Tibial artery (tissue), 4 donors: ENCODE measurements at places on chromosomes 5 and 9.

- no peak for DNase-seq
Measured at GRCh38 chr5:3512361-3513095, 83.1 kb upstream of the IRX1 start.

DNA sequence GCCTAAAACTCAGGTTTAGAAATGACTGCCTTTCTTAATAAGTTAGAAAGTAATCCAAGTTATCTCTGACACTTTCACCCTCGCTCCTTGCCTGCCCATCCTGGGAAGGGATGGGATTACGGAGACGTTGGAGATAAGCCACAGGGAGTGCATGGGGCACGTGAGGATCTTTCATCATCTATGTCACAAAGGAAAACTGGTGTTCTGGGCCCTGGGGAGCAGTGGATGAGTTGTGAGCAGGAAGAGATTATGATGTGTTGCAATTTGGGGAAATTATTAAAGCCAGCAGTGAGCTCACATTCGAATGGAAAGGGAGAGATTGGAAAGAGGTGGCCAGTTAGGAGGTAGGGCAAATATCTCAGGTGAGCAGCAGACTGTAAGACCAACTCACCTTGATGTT, 12.8 kb downstream of the AFAP1L1 start:
- DNase-seq, result peak; percentile 80

GRCh38 chr5:179599100-179599499, 24.4 kb downstream of the HNRNPH1 start:
- DNase-seq, result no peak

DNA sequence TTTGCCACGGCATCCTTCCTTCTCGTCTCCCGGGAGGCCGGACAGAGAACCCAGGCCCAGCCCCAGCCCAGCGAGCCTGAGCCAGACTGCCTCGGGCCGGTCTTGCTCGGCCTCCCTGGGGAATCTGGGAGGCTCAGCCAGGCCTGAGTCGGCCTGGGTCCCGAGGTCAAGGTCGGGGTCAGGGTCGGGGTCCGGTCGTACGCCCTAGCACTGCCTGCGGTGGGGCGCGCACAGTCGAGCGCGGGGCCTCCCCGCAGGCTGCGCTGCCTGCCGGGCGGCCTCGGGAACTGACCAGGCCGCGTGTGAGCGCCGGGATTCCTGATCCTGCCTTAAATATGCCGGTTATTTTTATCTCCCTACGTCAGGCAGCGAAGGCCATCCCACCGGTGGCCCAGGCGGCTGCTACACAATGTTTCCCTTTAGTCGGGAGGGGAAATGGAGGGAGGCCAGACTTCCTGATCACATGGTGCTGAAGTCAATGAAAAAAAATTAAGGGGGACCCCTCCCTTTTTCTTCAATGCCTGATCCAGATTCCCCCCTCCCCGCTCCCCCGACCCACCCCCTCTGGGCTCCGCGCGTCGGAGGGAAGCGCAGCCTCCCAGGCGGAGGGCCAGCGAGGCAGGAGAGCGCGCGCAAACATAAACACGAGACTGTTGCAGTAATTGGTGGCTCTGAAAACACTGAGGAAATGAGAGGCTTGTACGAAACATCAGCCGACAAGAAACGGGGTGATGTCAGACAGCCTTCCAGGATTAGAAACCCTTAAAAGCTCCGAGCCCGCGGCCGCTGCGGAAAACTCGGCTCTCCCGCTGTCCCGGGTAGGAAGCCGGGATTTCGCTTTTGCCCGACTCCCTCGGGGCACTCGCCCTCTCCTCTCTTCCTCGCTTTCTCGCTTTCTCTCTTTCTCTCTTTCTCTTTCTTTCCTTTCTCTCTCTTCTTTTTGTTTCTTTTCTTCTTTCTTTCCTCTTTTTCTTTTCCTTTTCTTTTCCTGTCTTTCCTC, 148.2 kb upstream of the KLF4 start:
- peak; percentile 97 for DNase-seq

DNA sequence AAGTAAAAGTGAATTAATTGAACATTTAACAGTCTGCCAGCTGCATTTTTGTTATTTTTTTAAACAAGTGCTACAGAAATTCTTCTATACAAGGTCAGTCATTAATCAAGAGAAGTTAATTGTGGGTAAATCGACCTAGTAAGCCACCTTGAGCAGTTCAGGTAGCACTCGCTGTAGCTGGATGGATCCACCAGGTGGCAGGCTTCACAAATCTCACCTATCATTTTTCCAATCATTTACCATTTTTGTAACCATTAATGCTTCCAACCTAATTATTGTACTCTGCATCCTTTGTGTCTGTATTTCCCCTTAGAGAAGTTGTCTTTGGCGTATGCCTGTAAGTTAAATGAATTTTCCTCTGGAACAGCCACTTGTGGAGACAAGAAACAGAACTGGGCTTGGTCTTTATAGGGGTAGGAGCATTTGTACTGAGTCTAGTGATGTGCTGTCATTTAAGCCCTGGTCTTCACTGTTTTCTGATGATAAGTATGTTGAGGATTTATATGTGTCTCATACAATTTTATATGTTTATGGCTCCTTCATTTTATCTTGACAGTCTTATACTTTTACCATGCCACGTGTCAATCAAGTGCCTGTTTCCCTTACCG, 39.5 kb downstream of the CD180 start:
- DNase-seq, result no peak

DNA sequence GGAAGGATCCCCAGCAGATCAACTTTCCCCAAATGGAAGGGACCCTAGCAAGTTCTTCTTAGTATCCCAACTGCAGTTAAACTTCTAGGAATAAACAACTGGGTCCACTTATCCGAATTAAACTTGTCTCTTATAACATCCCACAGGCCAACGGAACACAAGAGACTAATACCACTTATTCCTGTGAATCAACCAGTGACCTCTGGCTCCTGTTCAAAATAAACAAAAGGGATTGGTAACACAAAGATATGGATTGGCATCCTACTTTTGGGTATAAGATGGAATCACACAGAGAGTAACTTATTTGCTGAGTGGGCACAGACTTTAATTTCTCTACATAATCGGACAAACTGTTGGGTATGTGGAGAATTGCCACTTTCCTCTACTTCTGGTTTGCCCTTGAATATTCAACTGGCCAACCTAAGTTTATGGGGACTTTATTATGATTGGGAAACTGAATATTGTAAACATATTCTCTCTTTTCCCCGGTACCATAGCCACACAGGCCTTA, 12.4 kb upstream of the PAIP1 start:
- DNase-seq, result no peak

DNA sequence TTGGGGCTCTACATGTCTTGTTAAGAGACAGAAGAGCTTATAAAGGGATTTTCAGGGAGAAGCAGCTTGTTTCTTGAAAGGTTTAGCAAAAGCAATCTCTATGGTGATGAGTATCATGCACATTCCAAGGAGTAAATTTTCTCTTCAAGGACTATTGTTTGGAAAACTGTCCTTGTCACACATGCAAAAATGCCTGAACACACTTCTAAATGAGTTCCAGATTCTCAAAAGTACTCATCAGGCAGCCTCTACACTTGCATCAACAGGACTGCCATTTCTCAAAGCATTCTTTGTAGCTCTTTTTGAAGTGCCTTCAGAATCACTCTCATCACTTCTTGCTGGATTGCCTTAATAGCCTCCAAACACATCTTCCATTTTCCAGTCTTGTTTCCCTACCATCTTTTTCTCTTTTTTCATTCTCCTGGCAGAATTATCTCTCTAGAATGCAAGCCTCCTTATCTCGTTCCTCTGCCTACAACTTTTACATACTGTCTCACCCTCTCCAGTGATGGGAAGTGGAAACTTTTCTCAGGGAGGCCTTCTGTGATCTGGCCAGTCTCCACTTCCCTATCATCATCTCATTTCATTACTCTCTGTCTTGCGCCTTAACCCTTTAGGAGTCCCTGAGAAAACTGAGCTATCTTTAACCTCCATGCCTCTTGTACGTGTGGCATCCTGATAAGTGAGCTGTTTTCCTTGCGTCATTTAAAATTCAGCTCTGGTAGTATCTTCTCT, 631.5 kb upstream of the TLE4 start:
- no peak for DNase-seq

- DNase-seq, result peak; percentile 40
Measured at GRCh38 chr9:125439434-125440272, 178.0 kb downstream of the GAPVD1 start.

- DNase-seq, result no peak
Measured at GRCh38 chr9:127686461-127687393, 20.1 kb upstream of the CFAP157 start.

- DNase-seq, result no peak
Measured at GRCh38 chr5:55294935-55295334, 12.6 kb downstream of the DHX29 start.

- no peak for DNase-seq
Measured at GRCh38 chr9:112035166-112035826, 138.7 kb downstream of the UGCG start.

- peak; percentile 41 for DNase-seq
Measured at GRCh38 chr5:1781726-1782384, 17.8 kb downstream of the MRPL36 start.

GRCh38 chr9:77212801-77213200, 35.5 kb downstream of the VPS13A start:
- DNase-seq, result no peak

GRCh38 chr9:77714077-77714549, 66.0 kb upstream of the GNA14 start:
- no peak for DNase-seq

DNA sequence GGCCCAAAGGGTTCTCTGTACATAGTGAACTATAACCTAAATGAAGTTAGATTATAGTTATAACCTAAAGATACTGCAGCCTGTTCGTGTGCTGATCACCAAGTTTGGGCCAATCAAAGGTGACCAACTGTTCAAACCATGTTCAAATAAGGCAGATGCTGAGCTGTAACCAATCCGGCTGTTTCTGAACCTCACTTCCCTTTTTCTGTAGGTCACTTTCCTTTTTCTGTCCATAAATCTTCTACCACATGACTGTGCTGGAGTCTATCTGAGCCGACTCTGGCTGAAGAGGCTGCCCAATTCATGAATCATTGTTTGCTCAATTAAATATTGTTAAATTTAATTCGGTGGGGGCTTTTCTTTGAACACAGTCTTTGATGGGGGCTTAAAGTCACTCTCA, 1920.2 kb downstream of the MAT2B start:
- DNase-seq, result no peak

- peak; percentile 78 for DNase-seq
Measured at GRCh38 chr5:112921026-112921832, 798 bp downstream of the REEP5 start.

- no peak for DNase-seq
Measured at GRCh38 chr9:84419031-84419602, 78.6 kb upstream of the SLC28A3 start.

GRCh38 chr5:145509336-145510136, 325.6 kb downstream of the PRELID2 start:
- no peak for DNase-seq

- no peak for DNase-seq
Measured at GRCh38 chr5:132070460-132071337, 2.9 kb upstream of the CSF2 start.

DNA sequence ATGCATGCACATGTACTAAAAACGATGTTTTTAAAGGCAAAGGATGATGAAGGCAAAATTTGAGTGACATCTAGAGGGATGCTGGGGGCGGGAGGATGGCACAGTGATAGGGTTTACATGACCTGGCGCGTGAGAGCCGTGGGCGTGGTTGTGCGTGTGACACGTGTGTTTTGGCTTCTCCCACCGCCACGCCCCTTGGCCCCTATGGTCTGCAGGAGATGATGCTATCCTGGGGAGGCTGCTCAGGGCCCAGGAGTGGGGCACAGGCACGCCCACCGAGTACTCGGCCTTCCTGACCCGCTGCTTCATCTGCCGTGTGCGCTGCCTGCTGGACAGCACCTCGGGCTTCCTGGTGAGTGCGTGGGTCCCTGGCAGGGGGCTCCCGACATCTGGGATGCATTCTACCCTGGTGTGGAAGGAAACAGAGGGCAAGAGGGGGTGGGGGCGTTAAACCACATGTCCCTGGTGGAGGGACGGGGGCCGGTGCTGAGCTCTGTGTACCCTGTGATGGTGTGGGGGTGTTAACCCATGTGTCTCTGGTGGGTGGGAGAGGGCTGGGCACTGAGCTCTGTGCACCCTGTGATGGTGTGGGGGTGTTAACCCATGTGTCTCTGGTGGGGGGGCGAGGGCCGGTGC, 19.2 kb upstream of the EXOC3 start:
- peak; percentile 12 for DNase-seq

DNA sequence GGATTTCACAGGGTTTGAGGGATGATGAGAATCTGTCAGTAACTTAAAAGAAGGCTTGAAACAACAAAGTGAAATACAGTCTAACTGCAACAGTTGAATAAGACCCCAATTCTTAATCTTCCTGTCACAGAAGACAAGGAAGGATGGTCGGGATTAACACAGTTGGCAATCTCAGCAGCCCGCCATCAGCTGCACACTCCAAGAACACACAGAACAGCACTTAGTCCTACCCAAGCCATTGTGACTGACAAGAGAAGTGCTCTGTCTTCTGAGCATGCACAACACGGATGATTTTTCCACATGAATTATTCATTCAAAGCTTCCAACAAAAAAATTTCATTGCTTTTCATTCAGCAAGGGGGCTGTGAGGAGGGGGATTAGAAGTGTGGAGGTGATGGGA, 576.1 kb downstream of the TLE4 start:
- DNase-seq, result no peak

DNA sequence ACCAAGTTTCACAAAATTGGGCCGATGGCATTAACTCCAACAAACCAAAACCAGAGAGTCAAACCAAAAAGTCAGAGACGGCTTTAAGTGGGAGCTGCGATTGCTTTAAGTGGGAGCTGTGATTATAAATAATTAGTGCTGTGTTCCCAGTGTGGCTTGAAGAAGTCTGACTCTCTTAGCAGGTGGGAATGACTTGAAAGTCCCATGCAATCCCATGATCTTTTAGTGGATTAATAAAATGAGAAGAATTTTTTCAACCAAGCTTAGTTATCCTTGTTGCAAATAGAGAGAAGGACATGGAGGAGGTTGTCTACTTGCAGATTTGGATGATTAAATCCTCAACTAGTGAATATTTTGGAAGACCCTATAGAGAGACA, 68.5 kb downstream of the MYO10 start:
- no peak for DNase-seq

- no peak for DNase-seq
Measured at GRCh38 chr9:15142878-15143534, 164.0 kb downstream of the TTC39B start.

DNA sequence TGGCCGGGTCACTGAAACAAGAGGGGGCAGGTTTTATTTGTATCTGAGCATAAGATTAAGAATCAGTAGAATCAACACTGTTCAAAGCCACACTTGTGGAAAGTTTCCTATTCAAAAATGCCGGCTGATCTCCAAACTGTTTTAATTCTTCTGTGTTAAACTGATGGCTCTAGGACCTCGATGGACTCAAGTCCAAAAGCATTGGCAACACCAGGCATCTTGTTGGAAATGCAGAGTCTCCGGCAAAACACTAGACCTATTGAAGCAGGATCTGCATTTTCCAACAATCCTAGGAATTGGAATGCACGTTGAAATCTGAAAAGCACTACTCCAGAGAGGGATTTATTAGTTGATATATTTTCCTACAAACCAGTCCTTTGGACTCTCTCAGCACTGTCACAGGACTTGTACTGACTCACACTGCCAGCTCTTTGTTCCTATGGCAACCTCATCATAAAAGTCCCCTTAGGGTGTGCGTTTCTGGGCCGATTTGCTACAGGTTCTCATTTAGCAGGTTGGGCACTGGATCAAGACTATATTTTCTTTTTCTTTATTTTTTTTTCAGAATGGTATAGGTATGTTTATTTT, 48.1 kb upstream of the PCA3 start:
- no peak for DNase-seq

- no peak for DNase-seq
Measured at GRCh38 chr5:146744068-146744745, 134.3 kb downstream of the PPP2R2B start.
